CD4-positive, alpha-beta memory T cell (primary cell): ENCODE measurements at places on chromosomes 11 and 22.
A peak's percentile ranks its signal among the peaks of the same experiment; 100 is the strongest.

- DNase-seq: no peak
Observed at GRCh38 chr11:15544353-15544752, 429.6 kb downstream of the INSC start.

DNA sequence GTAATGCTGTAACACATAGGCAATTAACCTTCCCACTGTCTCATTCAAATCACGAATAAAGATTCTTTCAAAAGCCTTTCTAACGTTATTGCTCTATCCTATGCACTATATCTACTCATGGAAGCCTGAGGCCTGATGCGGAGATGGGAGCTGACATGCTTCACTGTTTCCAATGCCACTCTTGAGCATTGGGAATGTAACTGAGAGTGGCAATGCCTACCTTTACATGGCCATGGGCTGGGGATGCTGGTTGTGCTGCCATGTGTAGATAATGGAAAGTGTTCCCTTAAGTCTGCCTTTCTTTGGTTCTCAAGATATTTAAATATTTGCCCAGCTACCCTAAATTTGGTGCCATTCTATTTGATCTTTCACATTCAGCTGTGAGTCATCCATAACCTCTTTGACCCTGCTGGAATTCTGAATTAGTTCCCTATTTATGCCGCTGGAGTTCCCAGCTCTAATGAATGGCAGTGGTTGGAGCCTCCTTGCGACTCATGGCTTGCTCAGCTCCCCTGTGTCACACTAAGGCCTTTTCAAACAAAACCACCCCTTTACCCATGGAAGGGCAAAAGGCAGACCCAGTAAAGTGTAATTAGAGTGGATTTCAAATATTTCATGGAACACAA lies 21.4 kb upstream of the DKK3 start:
- no peak for DNase-seq

- DNase-seq: no peak
Observed at GRCh38 chr11:15148169-15148568, 33.4 kb downstream of the INSC start.

- DNase-seq: no peak
Observed at GRCh38 chr11:7332451-7332850, 80.7 kb downstream of the SYT9 start.

DNA sequence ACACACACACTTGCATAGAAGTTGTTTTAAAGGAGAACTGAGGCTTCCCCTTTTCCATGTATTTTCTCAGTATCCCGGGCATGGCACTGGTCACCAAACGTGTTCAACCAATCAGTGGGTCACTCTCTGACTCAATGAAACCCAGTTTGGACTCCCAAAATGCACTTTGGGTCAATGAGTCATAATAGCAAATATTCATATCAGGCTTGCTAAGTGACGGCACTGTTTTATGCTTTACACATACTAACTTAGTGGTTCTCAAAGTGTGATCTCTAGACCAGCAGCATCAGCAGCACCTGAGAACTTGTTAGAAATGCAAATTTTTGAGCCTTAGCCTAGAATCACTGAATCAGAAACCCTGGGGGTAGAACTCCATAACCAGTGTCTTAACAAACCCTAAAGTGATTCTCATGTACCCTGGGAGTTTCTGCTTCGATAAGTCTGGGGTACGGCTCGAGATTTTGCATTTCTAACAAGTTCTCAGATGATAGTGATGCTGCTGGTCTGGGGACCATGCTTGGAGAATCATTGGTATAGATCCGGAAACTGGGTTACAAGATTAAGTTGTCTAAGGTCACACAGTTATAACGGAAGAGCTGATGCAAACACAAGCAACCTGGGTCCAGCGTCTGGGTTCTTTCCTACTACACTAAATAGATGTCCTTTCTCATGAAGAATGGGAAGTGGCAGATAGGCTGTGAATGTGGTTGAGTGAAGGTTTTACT lies 35.6 kb downstream of the ETS1 start:
- DNase-seq: peak; percentile 41

GRCh38 chr22:24841261-24841660 lies 35.2 kb downstream of the SGSM1 start:
- DNase-seq: no peak

- DNase-seq: peak; percentile 61
Observed at GRCh38 chr22:50481440-50482106, at the start of gene ADM2. TSS of gene ADM2 (plus strand) at chr22:50481543. CDS start at chr22:50481848, 305 bp downstream.

DNA sequence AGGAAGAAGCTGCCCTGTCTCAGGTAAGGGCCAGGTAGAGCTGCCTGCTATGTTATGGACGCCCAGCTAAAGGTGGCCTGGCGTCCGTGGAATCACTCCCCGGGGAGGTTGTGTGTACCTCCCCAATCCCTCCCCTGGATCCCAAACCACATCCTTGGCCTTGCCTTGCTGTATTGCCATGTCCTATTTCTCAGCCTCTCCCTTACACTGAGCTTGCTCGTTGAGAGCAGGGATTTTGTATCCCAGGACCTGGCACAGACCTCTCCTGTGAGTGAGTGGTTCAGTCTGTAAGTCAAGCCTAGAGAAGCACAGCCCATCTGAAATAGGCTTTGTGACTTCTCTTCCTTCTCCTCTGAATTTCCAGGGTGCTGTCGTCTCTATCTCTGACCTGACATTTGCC lies 53.9 kb downstream of the TRAF6 start:
- no peak for DNase-seq

DNA sequence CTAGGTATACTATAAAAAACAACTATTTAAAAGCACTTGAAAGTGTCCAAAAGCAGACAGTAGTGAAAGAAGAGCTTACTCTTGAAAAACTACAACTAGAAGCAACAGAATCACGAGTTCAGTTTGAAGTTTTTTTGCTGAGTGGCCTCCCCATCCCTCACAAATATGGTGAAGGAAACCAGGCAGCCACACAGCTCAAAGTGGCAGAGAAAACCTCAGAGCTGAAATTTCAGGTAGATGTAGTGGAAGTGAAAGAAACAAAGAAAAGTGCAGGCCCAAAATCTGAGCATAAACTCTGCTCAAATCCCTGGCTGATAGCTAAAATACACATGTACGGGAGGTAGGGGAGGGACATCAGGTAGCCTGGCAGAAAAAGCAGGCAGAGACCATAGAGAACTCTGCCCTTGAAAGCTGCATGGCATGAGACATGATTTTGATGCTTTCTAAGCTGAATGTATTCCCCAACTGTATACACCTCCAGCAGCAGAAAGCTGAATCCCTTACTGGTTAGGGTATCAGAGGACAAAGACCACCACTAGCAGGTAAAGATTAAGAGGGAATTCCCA lies 12.1 kb downstream of the BTBD10 start:
- no peak for DNase-seq

DNA sequence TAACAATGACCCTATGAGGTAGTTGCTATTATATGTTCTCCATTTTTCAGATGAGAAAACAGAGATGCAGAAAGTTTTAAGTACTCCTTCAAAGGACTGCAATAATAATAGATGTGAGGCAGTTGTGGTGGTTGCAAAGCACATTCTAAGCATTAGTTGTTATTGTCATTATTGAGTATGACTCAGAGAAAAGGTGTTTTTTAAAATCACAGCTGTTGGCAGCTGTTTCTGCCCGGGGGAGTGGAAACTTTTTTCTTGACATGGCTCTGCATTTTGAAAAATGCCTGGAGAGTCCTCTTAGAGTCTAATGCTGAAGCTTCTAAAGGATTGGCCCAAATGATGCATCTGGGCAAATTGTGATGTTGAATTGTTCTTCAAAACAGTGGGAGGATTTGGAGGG lies 244.5 kb upstream of the MPPED2 start:
- DNase-seq: no peak

DNA sequence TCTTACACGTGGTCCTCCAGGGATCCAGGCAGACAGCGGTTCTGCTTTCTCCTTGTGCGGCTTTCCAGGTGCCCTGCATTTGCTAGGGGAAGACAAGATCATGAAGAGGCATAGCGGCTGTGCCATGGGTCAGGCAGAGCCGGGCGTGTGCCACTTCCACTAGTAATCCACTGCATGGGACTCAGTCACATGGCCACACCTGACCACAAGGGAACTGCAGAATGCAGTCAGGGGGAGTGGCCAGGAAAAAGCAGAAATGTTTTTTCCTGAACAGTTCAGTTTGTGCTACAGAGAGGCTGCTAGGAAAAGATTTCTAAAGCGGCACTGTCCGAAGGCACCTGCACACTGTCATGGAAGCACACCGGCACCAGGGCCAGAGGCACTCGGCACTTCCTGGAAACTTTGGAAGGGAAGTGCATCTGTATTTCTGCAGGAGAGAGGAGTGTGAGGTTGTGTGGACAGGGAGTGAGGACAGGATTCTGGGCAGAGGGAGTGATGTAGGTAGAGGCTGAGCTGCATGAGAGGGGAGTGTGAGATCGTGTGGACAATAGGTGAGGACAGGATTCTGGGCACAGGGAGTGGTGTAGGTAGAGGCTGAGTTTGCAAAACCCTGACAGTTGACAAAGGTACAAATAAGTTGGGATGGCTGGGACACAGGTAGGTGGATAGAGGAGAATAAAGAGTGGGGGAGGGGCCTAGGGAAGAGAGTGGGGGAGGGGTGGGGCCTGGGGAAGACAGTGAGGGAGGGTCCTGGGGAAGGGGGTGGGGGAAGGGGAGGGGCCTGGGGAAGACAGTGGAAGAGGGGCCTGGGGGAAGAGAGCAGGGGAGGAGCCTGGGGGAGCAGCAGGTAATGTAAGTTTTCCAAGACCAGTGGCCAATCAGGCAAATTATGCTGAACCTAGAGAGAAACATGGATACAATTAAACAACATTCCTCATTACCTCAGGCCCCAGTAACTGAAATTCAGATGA lies 1436.3 kb downstream of the TBC1D22A start:
- DNase-seq: no peak

DNA sequence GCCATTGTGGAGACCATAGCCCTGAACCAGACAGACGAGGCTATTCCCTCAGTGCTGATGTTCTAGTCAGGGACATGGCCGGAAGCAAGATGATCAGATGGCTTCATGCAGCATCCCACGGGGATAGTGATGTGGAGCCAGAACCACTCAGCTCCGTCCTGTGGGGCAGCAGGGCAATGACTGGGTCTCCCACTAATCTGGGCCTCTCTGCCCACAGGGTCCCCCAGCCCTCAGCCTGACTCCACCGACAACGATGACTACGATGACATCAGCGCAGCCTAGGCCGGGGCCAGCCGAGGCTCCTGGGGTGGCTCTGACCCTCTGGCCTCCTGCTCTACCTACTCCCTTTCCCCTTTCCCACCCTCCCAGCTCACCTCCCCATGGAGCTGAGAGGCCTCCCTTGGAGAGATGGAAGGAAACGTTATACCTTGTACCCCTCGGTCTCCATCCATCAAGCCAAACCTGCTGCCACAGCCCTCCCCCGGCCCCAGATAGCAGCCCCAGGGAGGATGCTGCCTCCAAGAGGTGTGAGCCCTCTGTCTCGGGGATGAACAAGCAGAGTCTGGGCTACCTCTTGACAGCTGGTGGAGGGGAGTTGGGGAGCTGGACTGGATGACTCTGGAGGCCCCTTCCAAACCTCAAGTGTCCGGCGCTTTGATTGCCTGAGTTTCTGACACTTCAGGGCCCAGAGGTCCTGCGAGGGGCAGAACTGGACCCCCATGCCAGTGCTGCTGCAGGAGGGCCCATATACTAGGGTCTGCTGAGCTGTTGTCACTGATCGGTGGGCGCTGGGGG lies 47.8 kb downstream of the CD6 start:
- DNase-seq: no peak

- DNase-seq: no peak
Observed at GRCh38 chr22:43570531-43571165, 158.8 kb downstream of the MPPED1 start.

DNA sequence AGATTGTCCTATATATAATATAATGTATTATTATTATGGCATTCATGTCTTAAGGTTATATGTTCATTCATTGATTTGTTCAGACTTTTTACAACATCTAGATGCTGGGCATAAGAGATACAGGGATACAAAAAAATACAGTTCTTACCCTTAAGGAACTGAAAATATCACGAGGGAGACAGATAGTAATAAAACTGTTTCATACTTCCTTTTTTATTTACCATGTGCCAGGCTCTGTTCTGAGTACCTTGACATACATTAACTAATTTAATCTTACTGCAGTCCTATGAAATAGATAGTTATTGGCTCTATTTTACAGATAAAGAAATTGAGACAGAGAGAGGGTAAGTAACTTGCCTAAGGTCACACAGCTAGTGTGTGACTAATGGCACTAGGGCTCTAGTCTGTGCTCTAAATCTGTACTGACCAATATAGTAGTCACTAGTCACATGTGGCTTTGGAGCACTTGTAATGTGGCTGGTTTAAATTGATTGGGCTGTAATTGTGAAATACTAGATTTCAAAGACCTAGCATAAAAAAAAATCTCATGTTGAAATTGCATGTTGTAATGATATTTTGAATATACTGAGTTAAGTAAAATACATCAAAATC lies 21.3 kb downstream of the TRIM44 start:
- no peak for DNase-seq

DNA sequence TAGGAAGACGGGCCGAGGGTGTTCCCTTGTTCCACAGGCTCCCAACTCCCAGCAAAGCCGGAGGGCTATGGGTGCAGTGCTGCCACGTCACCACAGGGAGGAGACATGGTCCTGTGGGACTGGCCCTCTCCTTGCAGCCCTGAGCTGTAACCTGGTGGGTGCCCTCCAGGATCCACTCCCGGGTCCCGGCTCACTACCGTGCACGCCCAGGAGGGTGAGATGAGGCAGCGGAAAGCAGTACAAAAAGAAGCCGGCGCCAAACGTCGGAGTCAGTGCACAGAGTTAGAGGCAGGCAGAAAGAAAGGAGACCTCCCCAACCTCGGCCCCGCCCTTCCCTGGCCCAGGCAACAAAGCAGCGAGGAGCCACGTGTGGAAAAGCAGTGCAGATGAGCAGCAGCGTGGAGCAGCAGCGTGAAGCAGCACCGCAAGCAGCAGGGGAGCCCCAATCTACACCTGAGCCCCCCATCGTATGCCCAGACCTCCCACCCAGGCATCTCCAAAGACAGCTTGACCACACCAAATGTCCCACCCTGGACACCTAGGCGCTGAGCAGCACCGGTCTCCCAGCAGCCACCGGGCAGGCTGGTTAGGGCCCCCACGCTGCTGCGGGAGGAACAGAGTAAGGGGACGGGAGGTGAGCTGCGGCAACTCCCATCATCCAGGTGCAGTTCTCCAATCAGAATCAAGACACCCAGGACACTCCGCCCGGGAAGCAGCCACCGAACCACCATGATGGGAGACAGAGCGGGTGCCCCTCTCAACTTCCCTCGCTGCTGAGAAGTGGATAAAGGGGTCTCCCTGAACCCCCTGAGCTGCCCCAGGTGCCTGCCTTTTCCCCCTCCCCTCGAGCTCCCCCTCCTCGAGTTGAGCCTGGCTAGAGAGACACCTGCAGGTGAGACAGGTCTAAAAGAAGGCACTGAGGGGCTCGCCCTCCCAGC lies 28.8 kb downstream of the IGSF9B start:
- peak; percentile 71 for DNase-seq

GRCh38 chr11:12818333-12819015 lies 144.3 kb downstream of the TEAD1 start:
- DNase-seq: no peak

DNA sequence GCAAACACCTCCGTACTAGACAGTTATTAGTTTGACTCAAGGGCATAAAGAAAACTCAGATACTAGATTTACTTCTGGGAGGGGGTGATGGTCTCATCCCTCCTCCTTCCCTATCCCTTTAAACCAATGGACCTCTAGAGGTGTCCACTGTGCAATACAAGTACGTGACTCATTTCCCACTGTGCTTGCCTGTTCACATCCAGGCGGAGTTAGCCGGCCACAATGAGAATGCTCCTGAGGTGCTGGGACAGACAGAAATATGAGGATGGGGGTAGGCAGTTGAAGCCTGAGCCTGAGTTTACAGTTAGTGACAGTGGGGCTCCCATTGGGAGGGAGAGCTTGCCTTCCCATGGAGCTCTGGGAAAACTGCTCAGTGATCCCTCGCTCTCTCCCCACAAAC lies 8.4 kb upstream of the PMM1 start:
- DNase-seq: no peak
